ENCODE measurements at places on chromosomes 5 and 9.

DNA sequence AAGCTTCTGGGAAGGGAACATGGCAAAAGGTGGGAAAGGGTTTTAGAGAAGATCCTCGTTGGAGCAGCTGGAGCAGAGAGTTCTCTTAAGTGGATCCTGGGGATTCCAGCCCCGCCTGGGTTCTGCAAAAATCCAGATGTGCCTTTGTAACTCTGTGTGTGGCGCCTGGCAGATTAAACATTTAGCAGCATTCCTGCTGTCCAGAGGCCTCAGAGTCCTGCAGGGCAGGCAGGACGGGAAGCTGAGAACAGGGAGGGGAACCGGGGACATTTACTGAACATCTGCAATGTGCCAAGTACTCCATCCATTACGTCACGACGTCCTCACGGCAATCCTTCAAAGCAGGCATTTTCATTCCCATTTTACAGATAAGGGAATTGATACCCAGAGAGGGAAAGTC is 6.0 kb downstream of the EIF4E1B start:
- no peak for DNase-seq

DNA sequence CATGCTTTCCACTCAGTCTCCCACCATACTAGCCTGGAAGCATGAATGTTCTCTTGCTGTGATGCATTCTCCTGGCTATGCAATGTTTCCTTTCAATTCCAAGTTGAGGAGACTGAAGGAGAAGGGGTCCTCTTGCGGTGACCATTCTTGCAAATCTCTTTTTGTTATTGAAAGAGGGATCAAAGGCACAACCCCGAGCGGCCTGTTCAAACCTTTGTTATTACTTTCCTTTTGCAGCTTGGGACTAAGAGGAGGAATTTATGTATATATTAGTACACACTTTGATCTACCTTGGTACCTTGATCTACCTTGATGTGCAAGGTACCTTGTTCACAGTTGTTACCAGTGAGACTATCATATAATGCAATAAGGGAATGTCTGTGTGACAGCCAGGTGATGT is 147.3 kb downstream of the KCTD16 start:
- DNase-seq, result no peak

DNA sequence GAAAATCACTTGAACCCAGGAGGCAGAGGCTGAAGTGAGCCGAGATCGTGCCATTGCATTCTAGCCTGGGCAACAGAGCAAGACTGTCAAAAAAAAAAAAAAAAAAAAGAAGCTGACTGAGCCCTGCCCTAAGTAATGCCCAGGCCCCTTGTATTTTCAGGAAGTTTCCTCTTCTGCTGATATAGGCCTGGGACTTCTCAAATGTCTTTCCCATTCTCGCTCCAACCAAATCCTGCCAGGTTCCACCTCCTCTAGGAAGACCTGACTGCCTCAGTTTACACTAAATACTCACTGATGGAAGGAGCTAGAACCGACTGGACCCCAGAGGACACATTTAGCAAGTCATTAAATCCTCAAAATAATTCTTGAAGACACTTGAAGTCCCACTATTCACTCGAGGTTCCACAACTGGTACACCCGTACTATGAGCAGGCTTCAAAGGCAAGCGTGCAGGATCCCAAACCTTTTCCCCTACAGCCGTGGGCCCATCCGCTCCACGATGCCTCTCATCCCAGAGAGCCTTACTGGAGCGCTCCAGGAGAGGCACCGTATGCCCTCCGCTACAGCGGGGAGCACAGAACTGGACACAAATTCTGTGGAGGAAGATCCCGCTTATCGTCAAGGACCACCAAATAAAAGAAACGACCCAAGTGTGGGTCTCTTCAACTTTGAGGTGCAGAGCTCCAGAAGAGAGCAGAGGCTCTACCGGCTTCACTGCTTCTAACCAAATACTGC is 676 bp downstream of the NOL6 start:
- peak; percentile 67 for DNase-seq

DNA sequence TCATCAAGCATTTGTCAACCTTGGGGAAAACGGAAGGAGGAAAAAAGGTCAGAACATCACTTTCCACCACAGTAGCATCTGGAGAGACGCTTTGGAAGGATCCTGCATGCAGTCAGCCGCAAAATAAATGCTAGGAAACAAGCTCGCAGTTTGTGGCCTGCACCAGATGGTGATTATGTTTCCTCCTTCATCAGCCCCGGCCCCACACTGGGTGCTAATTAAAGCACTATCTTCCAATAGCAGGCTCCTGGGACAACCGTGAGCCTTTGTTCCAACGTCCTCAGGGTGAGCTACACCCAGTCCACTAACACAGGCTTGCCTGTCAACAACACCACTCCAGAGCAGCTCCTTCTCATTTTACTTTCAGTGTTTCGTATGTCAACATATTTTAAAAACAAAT is 64.0 kb downstream of the RNF130 start:
- no peak for DNase-seq

DNA sequence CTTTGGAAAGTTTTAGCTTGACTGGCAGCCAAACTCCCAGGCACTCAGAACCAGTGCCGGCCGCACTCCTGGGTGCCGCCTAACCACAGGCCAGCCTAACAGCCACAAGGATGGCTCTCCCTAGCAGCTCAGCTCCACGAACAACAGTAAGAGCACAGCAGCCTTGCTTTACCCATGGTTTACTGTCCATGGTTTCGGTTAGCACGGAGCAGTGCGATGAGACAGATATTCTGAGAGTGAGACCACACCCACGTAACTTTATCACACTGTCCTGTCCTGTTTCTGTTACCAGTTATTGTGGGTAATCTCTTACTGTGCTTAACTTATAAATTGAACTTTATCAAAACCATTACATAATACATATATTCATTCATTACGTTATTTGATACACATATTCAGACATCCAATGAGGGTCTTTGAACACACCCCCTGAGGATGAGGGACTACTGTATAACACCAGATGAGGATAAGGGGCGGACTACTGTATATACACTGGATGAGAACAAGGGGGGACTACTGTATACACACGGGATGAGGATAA is 12.4 kb downstream of the CLPTM1L start:
- no peak for DNase-seq

DNA sequence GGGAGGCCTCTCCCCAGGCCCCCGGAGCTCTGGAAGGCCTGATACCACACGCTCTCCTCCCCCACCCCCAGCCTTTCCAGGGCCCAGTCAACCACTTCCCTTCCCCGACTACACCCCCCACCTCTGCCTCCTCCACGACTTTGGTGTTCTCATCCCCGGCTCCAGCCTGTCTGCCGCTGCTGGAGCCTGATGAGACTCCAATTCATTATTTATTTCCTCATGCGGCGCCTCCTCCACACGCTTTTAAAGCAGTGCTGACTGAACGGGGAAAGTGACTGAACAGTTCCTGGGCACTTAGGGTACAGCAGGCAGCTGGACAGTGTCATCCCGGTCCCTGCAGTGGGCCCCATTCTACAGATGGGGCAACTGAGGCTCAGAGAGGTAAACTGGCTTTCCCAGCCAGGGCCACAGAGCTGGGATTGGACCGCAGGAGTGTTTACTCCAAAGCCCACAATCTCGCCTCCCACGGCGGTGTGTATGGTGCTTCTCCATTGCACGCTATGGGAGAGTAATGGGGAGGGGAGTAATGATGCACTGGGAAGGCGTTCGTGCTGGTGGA is 15.9 kb upstream of the RPL26L1 start:
- no peak for DNase-seq

GRCh38 chr5:124040799-124041198 is 528.8 kb downstream of the CSNK1G3 start:
- DNase-seq, result no peak

DNA sequence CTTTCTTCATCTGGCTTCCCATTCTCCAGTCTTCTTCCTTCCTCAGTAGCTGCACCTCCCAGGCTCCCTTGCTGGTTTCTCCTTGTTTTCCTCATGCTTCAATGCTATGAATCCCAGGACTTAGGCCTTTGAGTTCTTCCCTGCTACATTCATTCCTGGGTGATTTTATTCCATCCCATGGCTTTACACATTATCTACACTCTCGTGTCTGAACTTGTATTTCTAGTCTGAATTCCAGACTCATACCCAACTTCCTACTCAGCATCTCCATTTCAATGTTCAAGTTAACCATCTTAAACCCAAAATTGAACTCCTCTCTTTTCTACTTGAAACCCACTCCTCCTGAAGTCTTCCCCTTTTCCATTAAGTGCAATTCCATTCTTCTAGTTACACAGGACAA is 20.0 kb downstream of the SLC24A2 start:
- no peak for DNase-seq

GRCh38 chr9:116653348-116654058 is 33.6 kb upstream of the TRIM32 start:
- no peak for DNase-seq

DNA sequence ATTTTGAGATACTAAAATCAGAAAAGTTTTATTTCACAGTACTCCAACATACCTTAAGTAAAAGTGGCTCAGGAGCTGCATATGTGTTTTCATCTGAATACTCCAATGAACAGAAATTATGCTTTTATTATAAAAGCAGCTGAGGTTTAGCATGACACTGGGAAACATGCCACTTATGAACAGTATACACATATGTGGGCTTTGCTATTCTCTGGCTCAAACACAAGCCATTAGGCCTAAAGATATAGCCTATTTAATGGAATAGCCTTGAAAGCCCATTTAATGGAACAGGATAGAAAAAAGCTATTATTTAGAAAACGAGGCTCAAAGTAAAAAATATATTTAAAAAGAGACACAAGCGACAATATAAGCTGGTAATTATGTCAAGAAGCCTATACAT is 74.1 kb downstream of the SLC38A9 start:
- DNase-seq, result no peak

GRCh38 chr5:83357621-83358231 is 113.8 kb upstream of the VCAN start:
- DNase-seq, result no peak

DNA sequence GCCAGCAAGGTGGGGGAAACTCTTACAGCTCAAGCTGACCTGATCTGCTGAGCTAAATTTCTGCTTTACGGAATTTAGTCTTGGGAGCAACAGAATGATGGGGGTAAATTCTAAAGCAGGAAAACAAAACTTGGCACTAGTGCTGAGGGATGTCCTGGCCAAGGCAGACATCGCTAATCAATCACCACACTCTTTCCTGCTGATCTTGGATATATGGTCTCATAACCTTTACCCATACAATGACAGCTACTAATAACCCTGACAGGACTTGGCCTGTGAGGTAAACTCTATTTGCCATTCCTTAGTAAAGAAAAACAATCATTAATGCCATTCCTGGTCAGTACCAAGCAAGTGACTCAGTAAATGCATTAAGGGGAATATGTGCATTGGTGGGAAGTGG is 51.5 kb downstream of the PPARGC1B start:
- no peak for DNase-seq

Data from osteocyte (in vitro differentiated cells).